EL (cell line): ENCODE measurements at places on chromosomes 5 and 9.

- DNase-seq: no peak
These were observed 11.8 kb downstream of the CARD19 start for GRCh38 chr9:93107825-93108161.

- DNase-seq: no peak
These were observed 50.8 kb downstream of the RBM27 start for GRCh38 chr5:146254223-146254622.

DNA sequence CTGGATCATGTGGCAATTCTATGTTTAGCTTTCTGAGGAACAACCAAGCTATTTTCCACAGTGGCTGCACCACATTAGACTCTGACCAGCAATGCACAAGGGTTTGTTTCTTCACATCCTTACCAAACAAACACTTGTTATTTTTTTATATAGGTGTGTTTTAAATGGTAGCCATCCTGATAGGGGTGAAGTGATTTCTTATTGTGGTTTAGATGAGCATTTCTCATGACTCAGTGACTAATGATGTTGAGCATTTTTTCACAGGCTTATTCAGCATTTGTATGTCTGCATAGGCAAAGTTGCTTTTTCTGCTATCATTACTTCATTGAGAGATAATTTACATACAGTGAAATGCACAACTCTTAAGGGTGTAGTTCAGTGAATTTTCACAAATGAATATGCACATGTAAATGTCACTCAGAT lies 36.0 kb downstream of the ANKRD33B start:
- DNase-seq: peak; percentile 78

DNA sequence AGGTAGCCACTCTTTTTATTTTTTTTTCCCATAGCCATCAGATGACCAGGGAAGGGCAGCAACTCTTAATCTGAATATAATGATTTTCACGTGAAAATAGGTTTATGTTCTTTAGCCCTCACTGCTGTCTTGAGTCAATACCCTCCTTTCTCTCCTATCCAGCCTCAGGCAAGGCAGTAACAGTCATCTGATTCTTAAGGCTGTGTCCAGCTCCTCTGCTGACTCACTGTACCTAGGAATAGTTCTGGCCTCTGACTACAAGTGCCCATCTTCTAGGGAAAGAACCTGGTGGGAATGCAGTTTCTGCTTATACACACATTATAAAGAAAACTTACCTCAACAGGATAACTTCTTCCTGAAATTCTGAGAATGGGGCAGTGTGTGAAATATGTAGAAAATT lies 30.7 kb downstream of the DHX29 start:
- DNase-seq: peak; percentile 76

DNA sequence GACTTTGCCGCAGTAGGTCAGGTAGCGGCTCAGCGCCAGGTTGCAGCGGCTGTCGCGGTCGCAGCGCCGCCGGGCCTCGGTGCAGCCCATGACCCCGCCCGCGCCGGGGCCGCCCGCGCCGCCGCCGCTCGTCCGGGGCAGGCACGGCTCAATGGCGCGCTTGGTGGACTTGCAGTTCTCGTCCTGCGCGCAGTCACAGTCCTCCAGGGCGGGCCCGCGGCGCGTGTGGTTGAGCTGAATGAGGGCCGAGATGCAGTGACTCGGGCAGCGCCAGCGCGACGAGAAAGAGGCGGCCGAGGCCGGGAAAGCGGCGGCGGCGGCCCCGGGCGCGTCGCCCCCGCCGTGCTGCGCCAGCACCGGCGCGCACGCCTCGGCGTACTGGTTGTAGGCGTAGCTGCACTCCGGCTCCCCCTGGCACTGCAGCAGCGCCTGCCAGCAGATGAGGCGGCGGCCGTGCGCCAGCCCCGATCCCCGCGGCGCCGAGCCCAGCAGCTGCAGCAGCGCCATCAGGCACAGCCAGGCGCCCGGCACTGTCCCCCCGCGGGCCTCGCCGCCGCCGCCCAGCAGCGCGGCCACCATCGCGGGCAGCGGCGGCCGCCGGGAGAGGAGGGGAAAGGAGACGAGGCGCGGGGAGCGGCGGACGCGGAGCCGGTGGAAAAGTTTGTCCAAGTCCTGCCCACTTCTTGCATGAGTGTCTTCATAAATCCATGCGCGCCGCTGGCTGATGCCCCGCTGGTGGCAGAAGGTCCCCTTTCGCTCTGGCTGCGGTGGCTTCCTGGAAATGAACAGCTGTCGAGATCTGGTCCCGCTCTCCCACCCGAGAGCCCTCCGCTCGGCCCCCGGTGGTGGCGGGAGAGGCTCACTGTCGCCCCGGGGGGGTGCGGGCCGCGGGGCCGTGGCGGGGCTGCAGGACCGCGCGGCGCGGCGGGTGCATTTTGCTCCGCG lies 833 bp downstream of the GAS1 start:
- peak; percentile 76 for DNase-seq

DNA sequence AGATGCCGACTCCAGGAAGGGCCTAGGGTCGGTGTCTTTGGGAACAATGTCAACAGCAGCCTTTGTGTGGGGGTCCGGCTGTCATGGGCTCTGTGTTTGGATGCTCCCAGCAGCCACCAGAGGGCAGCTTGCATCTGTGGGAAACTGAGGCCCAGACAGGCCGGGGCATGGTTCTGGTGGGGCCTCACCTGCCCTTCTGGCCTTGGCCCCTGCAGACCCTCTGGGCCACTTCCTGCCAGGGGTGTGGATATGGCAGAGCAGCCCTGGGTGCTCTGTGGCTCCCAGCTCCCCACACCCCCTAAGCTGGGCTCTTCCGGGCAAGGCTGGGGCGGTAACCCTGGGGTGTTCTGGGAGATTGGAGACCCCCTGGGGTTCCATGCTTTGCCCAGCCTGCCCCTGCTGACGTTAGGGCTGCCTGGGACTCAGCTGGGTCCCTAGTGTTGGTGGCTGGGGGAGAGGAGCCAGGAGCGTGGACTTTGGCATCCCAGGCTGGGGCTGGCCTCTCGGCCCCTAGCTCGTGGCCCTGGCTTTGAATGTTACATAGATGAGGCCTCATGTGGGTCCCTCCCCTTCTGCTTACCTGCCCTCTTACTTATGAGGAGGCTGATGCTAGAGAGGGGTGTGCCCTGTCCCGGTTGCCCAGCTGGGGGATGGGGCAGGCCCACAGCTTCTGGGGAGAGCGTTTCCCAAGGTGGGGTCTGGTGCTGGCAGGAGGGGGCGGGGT lies 38.3 kb downstream of the RXRA start:
- DNase-seq: no peak

GRCh38 chr5:118007262-118007661 lies 981.1 kb downstream of the DTWD2 start:
- DNase-seq: peak; percentile 2

- peak; percentile 92 for DNase-seq
These were observed 582 bp upstream of the APBA1 start for GRCh38 chr9:69672596-69673310.

DNA sequence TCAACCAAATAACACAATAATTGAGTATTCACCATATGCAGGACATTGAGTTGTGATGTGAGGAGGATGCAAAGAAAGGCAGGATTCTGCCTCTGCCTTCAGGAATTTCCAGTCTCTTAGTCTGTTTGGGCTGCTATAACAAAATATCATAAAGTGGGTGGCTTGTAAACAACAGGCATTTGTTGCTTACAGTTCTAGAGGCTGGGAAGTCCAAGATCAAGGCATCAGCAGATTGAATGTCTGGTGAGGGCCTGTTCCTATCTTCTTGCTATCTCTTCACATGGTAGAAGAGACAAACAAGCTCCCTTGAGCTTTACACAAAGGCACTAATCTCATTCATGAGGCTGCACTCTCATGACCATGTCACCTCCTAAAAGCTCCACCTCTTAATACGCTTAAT lies 360.7 kb downstream of the ARHGEF28 start:
- no peak for DNase-seq

DNA sequence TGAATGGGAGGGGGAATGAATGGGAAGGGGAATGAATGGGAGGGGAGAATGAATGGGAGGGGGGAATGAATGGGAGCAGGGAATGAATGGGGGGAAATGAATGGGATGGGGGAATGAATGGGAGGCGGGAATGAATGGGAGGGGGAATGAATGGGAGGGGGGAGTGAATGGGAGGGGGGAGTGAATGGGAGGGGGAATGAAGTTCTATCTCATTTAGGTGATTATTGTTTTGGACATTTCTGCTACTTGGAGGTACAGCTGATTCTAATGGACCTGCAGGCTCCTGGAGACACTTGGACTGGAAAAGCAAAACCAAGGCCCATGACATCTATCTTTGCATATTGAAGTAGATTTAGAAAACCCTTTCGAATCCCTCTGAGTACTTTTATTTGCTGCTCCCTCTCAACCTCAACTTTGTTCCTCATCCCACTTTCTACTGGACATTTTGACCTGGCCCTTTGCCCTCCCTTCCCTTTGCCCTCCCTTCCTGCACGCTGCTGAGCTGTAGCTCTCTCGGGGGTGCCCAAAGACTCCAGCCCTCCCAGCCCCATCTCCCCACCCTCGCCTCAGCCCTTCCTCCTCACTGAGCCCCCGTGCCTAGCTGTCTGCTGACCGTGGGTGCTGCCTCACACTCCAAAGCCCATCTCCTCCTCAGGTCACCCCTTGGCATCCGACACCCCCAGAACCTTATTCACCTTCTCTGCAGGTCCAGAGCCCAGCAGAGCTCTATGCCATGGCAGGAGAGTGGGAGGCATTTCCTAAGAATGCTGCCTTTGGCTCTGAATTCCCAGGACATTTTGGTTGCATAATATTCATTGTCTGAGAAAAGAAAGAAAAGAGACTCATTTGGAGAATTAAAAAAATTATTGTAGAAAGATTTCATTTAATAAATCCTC lies 19.9 kb upstream of the LPCAT1 start:
- no peak for DNase-seq

GRCh38 chr9:113853333-113853732 lies 22.8 kb upstream of the ZNF618 start:
- DNase-seq: no peak

- DNase-seq: no peak
These were observed 28.3 kb upstream of the TGFBR1 start for GRCh38 chr9:99076483-99077171.

GRCh38 chr9:1979741-1980367 lies 35.3 kb upstream of the SMARCA2 start:
- peak; percentile 72 for DNase-seq

GRCh38 chr5:33969572-33970452 lies 14.7 kb downstream of the SLC45A2 start:
- peak; percentile 59 for DNase-seq

DNA sequence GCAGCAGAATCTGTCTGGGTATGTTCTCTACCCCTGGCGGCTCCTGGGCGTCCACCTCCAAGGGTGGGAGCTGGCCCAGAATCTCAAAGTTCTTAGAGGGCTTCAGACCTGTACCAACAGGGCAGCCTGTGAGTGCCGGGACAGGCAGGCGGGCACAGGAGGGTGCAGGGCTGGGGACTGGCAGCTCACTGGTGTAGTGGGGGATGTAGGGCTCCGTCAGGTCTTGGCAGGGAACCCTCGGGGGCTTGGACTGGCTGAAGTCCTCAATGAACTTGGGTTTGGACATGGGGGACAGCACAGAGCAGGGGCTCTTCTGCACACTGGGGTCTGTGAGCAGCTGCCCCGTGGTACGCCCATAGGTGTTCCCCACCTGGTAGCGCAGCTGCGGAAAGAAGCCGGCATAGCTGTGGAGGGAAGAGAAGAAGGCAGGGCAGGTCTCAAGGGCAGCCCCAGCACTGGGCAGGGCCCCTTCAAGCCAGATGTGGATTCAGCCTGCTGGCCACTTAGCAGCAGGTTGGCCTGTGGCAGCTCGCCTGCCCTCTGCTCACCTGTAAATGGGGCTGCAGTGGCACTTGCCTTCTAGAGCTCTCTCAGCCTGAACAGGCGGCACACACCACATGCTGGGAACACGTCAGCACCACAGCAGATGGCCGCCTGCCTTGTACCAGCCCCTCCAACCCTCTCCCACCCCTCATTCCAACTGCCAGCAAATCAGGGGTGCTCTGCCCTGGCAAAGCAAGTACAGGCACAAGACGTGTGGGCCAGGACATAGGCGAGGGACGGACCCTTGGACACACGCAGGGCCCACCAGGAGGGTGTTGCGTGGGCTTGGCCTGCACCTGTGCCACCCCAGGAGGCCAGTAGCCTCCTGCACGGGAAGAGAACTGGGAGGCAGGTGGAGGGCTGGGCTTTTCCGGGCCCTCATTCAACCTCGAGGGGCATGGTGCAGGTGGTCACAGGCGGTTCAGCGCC lies 4.6 kb downstream of the TUBB4B start:
- DNase-seq: no peak

DNA sequence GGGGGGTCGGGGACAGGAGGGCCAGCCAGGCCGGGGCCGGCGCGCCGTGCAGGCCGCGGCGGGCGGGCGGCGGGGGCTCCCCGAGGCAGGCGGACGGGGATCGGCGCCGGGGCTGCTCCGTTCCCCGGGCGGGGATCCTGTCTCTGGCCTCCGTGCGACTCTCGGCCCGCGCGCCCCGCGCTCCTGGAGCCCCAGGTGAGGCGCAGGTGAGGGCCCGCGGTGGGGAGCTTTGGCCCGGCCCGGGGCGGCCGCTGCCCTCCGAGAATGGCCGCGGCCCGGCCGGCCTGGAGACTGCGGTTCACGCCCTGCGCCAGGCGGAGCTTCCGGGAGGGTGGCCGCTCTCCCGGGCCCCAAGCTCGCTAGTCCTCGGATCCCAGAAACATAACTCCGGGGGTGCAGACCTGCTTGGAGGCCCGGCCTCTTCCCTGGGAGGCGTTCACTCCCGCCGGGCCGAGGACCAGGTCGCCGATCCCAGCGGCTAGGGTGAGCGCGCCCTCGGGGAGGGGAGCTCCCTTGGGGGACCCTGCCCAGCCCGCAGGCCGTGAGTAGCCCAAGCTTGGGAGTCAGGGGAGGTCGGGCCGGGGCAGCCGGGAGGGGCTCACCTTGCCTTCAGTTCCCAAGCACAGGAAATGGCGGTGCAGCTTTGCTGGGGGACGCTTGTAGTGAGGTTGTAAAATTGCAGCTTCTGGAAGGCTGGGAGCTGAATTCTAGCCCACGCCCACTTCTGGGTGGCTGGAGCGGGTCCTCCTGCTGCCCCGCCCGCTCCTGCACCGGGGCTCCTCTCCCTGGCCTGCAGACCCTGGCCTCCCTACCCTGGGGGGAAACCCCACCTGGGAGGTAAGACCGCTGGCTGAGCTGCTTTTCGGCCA lies 723 bp downstream of the PPP1R26 start:
- peak; percentile 44 for DNase-seq

DNA sequence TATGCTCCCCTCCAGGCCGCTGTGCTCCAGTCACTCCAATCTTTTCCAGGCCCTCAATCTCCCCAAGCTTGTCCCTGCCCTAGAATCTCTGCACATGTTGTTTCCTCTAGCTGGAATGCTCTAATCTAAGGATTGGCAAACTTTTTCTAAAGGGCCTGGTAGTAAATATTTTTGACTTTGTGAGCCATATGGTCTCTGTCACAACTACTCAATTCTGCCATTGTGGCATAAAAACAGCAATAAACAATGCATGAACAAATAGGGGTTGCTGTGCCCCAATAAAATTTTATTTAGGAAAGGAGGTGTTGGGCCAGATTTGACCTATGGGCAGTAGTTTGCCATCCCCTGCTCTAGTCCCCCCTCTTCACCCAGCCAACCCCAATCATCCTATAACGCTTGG lies 150.5 kb upstream of the LRRTM2 start:
- no peak for DNase-seq

DNA sequence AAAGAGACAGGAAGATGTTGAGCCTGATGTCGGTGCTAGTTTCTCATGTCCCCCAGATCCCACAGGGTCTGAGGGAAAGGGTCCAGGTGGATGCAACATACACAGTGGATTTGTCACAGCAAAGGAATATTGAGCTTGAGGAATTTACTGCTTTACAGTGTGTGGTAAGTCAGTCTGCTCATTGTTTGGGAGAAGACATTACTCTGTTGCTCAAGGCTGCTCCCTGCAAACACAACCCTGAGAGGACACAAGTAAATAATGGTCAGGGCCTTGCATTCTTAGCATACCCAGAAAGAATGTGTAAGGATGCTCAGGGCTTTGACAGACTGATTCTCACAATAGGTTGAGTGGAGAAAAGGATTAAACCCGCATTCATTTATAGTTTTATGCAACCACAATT lies 7.3 kb upstream of the MAN2A1 start:
- peak; percentile 18 for DNase-seq

GRCh38 chr9:126049088-126049487 lies 277.5 kb upstream of the MVB12B start:
- DNase-seq: no peak
